ENCODE measurements at places on chromosomes 13 and 19.

DNA sequence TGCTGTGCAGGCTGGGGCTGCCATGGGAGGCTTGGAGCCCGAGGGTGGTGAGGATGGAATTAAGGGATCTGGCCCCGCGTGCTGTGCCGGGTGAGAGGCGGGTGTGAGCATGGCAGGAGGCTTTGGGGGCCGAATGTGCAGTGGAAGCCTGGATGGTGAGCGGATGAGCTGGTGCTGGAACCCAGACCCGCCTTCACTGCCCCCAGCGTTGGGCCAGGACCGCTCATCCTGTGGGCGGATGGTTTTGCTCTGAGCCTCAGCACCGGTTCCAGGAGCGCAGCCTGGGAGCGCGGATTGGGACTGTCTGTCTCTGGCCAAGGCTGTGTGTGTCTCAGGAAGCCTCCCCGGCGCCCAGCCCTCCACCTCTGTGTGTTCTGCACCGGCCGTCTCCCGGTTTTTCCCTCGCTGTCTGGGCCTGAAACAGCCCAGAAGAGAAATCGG is 16.7 kb downstream of the KDM4B start:
- no peak for DNase-seq

DNA sequence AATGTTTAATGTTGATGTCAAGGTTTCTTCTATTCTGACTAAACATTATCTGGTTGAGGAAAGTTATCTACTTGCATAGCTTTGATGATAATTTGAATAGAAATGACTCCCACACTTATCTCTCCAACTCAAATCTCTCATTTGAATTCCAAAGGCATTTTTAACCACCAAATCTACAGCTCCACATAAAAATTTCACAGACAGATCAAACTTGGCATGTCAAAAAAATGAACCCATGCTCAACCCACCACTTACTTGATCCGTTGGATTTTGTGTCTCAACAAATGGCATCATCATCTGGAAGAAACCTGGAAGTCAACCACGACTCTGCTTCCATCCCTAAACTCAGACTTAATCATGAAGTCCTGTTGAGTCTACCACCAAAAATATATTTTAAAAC is 1050.4 kb downstream of the EFNB2 start:
- no peak for DNase-seq

GRCh38 chr13:35791184-35791851 is 314.8 kb upstream of the MAB21L1 start:
- no peak for DNase-seq

- no peak for DNase-seq
Measured at GRCh38 chr13:69947582-69947981, 160.0 kb upstream of the ATXN8OS start.

DNA sequence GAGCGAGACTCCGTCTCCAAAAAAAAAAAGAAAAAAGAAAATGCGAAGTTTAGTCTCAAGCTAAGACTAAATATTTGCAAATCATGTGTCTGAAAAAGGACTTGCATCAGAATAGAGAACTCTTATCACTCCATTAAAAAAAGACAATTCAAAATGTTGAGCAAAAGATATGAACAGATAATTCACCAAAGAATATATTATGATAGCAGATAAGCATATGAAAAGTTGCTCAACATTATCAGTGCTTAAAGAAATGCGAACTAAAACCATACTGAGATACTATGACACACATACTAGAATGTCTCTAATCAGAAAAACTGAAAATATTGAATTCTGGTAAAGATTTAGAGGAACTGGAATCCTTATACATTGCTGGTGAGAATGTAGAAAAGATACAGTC is 38.7 kb upstream of the SACS start:
- DNase-seq = no peak

GRCh38 chr13:44470638-44471562 is 97.3 kb downstream of the SERP2 start:
- DNase-seq = no peak

- DNase-seq = no peak
Measured at GRCh38 chr13:42333613-42334328, 61.8 kb downstream of the AKAP11 start.

DNA sequence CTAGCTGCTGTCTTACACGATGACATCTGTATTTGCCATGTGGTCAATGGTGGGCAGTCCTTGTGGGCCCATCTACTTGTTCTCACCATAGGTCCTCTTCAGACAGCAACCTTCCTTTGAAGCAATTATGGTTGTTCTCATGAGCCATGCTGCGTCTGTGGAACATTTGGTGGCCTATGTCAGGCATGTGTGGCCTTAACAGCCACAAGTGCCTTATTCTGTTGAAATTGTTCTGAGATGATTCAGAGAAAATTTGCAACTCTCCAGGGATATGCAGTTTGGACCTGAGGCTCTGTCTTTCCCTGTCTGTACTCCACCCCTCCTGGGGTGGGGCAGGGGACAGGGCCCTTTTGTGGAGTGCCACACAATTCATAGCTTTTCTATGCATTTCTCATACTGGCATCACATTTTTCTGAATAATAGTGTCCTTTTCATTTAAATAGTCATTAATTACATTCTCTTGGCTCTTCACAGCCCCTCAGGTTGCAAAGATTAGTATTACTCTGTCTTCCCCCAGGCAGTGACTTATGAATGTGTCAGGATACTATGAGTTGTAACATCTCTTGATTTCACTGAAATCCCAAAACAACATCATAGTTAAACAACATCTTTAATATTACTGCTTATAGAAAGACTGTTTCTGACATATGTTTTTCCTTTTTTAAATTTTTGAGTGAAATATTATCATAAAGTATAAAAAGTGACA is 102.1 kb downstream of the ITGBL1 start:
- DNase-seq = no peak

DNA sequence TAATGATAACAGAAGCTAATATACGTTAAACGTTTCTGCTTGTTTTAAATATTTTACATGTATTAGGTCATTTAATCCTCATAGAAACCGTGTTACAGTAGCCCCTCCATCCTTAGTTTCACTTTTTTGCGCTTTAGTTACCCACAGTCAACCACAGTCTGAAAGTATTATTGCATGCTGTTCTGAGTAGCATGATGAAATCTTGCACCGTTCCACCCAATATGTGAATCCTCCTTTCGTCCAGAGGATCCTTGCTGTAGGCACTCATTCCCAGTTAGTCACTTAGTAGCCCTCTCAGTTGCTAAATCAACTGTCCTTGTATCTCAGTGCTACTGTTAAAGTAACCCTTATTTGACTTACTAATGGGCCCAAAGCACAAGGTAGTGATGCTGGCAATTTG is 257.8 kb downstream of the ENOX1 start:
- no peak for DNase-seq

- no peak for DNase-seq
Measured at GRCh38 chr13:30639671-30640070, 22.0 kb downstream of the USPL1 start.
